ENCODE measurements at places on chromosomes 1 and 21.

GRCh38 chr1:30635391-30635975, 87.9 kb downstream of the MATN1 start:
- no peak for DNase-seq

GRCh38 chr1:64685765-64686341, 59.0 kb upstream of the RAVER2 start:
- DNase-seq = no peak

- DNase-seq = peak; percentile 77
Observed at GRCh38 chr1:11681071-11681771, at the start of gene MAD2L2. TSS of gene MAD2L2 (minus strand) at chr1:11681148. CDS start at chr1:11680601, 547 bp downstream.

GRCh38 chr1:167716000-167716271, 5.8 kb upstream of the MPZL1 start:
- DNase-seq = no peak

DNA sequence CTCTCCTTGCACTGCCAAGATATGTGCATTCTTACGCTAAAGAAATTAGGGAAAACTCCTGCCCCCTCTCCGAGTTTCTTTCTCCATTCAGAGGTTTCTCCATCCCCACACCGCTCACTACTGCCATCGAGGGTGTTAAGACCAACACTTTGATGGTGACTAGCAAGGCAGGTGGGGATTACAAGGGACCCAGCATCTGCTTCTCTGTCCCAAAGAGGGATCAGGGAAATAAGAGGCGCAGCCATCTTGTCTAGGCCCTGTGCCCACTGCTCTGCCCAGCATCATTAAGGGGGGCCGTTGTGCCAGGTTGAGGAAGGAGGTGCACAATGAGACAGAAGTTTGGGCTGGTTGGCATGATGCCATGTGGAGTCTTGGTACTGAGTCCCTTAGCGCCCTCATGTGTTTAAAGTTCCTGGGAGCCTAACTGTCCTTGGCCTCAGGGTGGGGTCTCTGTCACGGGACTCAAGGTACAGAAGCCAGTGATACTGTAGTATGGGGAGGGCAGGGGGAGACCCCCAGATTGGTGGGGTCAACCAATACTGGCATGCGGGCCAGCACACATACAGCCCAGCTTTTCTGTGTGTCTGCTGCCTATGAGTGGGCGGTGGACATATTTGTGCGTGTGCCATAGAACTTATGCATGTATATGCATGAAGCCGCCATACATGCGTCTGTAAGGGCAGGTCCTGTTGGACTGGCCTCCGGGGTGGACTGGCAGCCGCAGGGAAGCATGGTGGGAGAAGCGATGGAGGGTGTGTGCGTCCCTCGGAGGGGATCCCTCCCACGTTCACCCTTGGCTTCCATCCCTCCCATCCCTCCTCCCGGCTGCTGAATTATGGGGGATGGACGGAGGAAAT, 5.5 kb downstream of the EFNA3 start:
- DNase-seq = no peak

- no peak for DNase-seq
Observed at GRCh38 chr1:52235646-52236045, 93.8 kb downstream of the ZFYVE9 start.

DNA sequence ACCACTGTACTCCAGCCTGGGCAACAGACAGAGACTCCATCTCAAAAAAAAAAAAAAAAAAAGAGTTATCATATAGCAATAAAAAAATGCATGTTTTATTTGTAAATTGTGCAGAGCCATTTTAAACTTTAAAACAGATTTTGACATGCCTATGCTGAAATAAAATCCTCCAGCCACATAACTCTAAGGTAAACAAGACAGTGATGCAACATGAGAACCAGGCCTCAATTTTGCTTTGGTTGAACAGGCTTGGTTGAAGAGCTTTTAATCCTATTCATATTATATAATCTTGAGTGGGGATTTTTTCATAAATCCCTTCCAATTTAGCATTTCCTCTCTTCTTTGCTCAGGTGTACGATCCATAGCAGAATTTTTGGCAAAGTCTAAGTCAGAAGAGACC, 26.1 kb downstream of the ARMH1 start:
- peak; percentile 53 for DNase-seq

DNA sequence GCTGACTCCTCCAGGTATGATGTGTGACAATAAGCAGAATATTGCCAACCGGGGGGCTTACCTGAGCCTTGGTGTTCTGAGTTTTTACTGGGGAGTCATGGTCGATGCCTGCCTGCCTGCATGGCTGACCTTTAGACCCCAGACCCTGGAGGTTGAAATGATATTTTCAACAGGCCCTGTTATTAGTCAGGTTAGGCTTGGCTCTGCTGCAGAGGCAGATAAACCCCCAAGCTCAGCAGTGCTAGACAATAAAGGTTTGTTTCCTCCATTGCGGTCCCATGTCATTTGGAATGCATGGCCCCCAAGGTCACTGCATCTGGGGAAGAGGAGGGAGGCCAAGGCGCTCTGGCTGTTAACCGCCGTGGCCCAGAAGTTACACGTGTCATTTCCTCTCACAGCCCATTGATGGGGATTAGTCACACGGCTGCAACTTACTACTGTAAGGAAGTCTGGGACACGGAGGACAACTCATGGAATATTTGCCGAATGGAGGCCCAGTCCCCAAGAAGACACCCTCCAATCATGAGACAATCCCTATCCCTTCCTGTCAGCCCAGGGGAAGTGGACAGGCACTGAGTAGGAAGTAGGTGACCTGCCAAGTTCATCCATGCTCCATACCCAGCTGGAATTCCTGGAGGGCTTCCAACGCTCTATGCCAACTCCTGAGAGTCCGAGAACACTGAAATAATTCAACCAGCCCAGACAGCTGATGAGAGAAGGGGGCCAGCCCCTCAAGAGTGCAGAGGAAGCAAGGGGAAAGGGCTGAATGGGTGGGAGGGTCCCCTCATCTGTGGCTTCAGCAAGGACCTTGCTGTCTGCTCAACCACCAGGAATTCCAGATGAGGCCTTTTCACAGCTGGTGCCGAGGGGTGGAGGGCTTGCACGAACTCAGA, 97.3 kb downstream of the TAS1R2 start:
- DNase-seq = no peak

GRCh38 chr1:3678361-3679097, 26.2 kb downstream of the TP73 start:
- no peak for DNase-seq

GRCh38 chr1:62492521-62492920, 55.7 kb downstream of the USP1 start:
- no peak for DNase-seq

- DNase-seq = no peak
Observed at GRCh38 chr1:226133504-226134123, 52.9 kb downstream of the ACBD3 start.

DNA sequence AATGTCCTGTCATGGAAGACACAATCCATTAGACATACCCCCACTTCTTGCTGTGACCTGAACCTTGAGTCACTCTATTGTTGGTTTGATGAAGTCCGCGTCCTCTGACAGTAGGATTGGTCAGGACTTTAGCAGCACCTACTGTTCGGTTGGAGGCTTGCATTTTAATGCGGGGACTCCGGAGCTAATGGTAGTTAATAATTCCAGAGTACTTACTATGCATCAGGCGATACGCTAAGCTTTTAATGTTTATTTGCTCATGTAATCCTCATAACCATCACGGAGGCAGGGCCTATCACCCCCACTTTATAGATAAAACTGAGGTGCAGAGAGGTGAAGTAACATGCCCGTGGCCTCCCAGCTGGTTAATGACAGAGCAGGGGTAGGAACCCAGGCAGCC, 7.9 kb upstream of the ELF3 start:
- no peak for DNase-seq

DNA sequence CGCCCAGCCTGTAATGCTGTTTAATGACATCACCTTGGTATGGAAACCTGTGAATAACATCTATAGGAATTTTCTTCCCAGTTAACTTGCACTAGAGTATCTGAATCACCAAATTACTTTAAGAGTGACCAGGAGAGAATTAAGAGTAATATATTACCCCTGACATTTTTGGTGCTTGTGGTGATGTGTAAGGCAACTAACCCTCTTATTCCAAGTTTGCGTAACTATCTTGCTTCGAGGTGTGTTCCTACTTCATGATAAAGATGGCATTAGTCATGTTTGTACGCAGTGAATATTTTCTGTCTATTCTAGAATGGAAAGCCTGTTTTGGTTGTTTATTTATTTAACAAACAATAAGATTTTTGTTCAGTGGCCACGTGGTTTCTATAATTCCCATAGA, 131.3 kb downstream of the ZP4 start:
- no peak for DNase-seq

- peak; percentile 27 for DNase-seq
Observed at GRCh38 chr1:177227978-177228692, 57.4 kb downstream of the BRINP2 start.

DNA sequence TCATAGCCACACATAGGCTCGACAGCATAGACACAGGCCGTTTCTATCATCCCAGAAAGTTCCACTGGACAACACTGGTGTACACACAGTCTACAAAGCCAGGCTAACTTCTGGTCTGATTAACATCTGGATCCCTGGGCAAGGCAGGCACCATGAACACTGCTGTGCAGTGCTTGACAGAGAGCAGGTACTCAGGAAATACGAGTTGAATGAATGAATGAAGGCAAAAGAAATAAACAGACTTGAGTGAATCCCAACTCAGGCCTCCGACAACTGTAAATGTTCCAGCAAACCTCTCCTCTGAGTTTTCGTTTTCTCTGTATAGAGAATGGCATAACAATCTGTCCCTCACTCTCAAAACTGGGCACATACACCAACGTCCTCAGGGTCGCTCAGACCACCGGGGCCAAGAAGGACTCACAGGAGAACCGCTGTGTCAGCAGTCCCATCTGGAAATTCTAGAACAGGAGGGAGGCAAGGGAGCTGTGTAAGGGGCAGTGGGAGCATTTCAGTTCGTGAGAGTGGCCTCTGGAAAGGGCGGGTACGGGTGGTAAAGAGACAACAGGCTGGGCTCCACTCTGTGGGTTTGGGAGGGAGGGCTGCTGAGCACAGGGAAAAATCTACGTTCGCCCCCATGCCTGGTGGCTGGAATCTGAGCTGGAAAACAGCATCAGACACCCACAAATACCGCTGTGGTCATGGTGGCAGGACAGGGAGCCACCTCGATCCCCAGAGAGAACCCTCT, 15.1 kb upstream of the ECE1 start:
- DNase-seq = no peak

DNA sequence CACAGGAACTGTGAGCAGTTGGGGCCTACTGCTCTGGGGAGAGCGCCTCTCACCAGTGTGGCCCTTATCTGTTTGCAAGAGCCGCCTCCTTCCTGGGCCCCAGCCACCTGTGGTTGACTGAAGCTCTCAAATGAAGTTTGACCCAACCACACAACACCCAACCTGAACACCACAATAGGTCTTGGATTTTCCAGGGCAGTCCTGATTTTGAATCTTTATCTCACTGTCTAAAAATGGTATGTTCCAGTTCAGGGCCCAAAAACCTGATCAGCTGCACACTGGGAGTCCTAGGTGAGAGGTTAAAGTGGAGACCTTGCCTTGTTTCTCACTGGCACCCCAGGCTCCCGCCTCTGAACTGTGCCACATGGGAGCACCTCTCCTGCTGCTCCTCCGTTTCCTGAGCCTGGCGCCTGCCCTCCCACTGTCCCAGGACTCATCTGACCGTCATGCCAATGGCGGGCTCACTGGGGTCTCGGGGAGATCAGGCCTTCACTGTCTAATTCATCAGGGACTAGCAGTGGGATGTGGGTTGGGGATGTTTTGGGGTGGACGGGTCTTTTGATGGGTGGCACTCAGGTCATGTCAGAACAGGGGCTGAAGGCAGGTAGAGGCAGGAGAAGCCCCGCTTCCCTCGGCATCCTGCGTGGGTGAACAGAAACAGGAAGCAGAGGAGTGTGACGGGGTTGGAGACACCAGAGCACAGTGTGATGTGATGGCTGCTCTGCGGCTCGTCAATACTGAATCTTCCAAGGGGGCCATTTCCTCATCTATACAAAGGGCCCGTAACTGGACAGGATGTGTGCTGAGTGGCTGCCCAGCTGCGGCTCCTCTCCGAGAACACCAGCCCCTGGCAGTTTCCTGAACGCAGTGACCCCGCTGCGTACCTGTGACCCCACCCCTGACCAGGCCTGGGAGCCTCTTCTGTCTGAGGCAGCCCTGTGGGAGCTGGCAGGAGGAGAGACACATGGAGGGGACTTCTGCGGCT, 59.6 kb upstream of the ITPKB start:
- DNase-seq = no peak

GRCh38 chr1:180183426-180183825, 28.8 kb downstream of the QSOX1 start:
- DNase-seq = no peak

DNA sequence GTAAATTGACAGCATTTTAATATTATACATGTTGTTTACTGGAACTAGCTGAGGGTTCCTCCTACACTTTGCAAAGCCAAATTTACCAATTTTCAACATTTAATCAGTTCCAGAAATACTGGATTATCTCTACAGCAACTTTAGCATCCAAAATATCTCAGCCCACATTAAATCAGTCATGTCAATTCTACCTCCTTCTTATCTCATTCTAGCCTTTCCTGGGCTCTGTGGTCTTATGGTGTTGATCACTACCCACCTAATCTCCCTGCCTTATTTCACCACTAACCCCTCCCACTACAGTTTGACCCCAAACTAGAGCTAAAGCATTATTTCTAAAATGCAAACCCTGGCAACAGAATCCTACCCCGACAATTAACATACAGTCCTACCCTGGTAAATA, 3.3 kb downstream of the OMA1 start:
- DNase-seq = no peak

GRCh38 chr1:47465605-47466004, 27.8 kb downstream of the FOXD2 start:
- no peak for DNase-seq

- no peak for DNase-seq
Observed at GRCh38 chr1:29271724-29272123, 35.4 kb downstream of the PTPRU start.

- no peak for DNase-seq
Observed at GRCh38 chr1:153919876-153920852, 2.6 kb downstream of the GATAD2B start.

DNA sequence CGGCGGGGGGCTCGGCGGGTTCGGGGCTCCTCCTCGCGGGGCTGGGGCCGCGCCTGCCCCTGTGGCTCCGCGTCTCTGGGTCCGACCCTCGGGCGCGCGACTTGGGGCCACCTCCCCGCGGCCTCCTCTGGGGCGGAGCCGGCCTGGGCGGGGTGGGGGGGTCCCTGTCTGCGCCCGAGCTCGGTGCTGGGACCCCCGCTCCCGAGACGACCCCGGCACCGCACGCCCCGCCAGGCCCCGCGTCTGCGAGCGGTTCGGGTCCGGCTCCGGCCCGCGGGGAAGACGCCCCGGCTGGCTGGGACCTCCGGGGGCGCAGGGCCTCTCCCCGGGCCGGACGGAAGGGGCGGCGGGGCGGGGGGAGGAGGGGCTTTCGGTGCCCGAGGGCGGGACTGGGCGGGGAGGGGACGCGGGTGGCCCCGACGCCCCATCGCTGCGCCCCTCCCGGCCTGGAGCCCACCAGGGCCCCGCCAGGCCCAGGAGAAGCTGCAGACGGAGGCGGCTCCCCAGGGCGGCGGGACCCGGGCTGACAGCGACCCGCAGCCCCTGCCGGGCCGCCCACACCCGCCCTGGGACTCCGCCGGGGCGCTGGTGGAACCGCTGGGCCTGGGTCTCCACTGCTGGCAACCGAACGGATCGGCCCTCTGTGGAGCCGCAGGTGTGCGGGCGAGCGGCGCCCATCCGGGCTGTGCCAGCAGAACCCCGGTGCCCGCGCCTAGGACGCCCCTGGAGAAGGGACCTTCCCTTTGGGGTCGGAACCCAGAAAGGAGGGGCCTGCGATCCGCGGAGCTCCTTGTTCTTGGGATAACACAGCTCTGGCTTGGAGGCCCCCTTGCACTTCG, 610 bp downstream of the COL6A2 start:
- DNase-seq = no peak

GRCh38 chr1:56081173-56081572, 498.2 kb downstream of the PLPP3 start:
- no peak for DNase-seq

Measured in DMS79 (cell line).